Brain pericyte (primary cell): ENCODE measurements at places on chromosomes 5 and 9.

DNA sequence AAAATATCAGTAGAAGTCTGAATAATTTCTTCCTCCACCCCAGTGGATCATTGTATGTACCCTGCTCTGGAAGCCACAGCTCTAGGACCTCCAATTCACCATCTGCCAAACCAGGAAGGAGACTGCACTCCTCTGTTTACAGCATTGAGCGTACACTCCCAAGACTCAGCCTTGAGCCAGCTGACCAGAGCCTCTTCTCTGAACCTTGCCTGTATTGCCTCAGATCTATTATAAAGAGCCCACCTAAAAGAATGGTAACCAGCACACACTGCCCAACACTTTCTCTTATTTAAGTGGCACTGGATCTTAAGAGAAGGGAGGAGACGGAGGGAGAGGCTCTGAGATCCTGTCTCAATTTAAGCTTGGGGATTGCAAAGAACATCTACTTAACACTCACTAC lies 217.8 kb upstream of the RASEF start:
- DNase-seq, result no peak

- DNase-seq, result no peak
These were observed 9.1 kb downstream of the OR2V1 start for GRCh38 chr5:181121675-181122561.

DNA sequence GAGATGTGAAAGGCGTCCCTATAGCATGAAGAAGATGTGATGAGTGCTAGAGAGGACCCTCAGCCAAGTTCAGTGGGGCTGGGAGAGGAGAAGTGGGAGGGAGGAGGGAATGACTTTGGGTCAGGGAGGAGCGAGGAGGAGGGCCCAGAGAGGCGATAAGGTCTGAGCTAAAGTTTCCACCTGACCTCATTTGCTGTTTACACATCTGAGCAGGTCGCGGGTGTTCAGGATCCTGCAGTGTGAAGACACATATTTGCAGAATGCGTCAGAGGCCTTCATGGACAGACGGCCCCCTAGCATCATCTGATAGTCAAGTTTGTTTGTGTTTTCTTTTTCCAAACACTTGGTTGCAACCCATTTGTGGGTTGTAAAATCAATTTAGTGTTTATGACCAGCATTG lies 18.9 kb upstream of the IGFBPL1 start:
- DNase-seq, result no peak

DNA sequence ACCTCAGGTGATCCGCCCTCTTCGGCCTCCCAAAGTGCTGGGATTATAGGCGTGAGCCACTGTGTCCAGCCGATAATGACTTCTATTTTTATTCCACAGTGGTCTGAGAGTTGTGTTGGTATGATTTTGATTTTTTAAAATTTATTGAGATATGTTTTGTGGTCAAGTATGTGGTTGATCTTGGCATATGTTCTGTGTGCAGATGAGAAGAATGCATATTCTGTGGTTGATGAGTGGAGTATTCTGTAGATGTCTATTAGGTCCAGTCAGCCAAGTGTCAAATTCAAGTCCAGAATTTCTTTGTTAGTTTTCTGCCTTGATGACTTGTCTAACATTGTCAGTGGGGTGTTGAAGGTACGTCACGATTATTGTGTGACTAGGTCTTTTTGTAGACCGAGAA lies 338.2 kb upstream of the TARS1 start:
- DNase-seq, result no peak

DNA sequence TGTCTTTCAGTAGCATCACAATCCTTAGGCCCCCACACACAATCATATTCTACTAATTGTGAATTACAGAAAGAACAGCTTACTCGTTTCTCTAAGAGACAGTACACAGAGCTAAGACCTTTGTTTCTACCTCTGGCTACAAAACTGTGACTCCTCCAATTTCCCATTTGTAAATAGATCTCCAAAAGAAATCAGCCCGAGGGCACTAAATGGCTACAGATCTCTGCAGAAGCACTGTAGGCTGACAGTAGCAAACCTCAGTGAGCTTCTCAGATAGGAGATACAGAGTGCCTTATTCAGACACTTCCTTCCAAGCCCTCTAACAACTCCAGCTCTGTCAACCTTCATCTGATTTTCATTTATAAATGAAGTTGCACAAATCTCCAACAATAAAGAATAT lies 51.0 kb downstream of the EFNA5 start:
- no peak for DNase-seq

- peak; percentile 68 for DNase-seq
These were observed 176.6 kb downstream of the FBXL7 start for GRCh38 chr5:15676591-15676990.

GRCh38 chr5:33794550-33795181 lies 97.1 kb downstream of the ADAMTS12 start:
- no peak for DNase-seq

GRCh38 chr9:20016611-20017010 lies 227.8 kb upstream of the SLC24A2 start:
- DNase-seq, result no peak

- DNase-seq, result no peak
These were observed 147.6 kb downstream of the MAN2A1 start for GRCh38 chr5:109837231-109837861.

DNA sequence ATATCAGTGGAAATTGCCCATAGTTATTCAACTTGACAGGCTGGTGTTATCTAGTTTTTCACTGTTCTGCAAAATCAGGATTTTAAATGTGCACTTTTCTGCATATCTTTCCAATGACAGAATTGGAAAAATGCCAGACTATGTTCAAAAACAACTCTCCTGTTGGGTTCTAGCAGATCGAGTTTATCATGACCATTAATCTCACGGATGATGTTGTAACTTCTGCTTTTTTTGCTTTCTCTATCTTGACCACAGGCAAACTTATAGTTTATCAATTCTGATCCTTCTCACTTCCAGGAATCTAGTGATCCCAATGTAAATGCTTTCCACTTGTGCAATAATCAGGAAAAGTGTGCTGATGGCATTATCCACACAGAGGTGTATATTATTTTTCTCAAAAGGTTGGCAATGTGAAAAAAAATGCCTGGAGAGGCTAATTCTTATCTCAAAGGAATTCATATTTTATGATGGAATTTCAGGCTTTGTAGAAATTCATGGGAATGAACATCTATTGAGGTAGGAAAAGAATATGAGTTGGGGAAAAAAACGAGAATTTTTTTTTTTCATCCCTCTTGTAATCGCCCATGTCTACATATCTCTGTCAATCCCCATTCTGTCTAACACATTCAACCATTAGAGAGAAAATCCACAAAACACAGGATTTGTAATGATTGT lies 73.6 kb upstream of the DAB2 start:
- DNase-seq, result no peak

DNA sequence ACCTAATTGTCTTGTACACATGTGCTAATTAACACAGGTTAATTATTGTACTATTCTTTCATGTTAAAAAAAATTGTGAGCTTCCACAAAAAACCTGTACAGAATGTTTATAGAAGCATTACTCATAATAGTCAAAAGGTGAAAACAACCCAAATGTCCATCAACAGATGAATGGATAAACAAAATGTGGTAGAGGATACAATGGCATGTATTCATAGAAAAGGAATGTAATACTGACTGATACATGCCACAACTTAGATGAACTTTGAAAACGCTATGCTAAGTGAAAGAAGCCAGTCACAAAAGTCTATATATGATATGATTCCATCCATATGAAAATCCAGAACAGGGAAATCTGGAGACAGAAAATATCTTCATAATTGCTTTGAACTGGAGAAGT lies 25.6 kb downstream of the RRAGA start:
- no peak for DNase-seq

GRCh38 chr9:19252174-19252884 lies 21.8 kb downstream of the DENND4C start:
- no peak for DNase-seq

- DNase-seq, result no peak
These were observed 208.5 kb downstream of the TMEM161B start for GRCh38 chr5:88060194-88060593.

DNA sequence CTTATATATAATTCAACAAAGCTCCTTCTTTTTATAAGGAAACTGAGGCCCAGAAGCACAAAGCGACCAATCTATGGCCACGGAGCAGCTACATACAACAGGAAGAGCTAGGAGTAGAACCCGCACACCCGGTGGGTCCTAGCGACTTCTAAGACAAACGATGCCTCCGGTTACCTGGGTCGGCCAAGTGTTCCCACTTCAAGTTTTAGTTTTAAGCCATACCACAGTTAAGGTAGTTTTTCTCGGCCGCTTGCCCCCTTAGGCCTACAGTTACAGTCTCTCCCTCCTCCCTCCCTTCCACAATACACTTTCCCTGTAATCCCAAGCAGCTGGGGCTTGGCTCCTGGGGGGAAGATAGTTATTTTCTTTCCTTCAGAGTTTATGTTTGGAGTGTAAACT lies 533 bp downstream of the SREK1IP1 start:
- peak; percentile 1 for DNase-seq

DNA sequence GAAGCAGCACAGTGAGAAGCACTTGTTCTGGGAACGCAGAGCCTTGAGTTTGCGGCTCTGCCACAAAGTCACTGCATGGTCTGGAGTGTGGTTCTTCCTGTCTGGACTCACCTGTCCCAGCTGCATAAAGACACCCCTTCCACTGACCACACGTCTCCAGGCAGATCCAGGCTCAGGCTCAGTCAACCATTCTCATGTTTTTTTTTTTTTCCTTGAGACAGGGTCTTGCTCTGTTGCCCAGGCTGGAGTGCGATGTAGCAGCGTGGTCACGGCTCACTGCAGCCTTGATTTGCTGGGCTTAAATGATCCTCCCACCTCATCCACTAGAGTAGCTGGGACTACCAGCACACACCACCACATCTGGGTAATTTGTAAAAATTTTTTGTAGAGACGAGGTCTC lies 102.9 kb upstream of the KLF4 start:
- DNase-seq, result no peak
